ENCODE measurements at places on chromosomes 13 and 19.

GRCh38 chr13:84126671-84127171, 244.4 kb upstream of the SLITRK1 start:
- DNase-seq, result no peak

DNA sequence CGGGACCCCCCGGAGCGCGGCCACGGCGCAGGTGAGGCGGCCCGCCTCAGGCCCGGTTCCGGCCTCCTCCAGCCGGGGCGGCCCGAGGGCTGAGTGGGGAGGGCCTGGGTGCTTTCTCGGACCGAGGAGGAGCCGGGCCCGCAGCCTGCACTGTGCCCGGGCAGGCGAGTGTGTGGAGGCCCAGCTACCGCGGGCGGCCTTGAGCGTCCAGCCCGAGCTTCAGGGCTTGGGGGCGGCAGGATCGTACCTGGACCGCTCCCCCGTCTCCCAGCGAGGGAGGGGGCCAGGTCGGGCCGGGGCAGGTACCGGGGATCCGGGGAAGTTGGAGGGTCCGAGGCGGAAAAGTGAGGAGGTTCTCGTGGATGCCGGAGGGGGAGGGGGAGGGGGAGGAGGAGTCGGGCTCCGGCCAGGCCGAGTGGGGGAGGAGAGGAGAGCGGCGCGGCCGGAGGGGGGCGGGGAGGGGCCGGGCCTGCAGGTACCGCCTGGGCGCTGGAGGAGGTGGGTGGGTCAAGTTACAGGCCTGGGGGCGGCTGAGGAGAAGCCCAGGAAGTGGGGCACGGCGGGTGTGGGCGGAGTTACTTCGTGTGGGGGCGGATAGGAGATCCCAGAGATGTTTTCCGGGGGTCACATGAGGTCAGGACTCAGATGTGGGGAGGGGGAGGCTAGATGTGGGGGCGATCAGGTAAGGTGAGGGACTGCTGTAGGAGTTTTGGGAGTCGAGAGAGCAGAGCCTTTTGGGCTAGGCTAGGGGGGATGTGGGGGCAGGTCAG, 545 bp downstream of the NACC1 start:
- DNase-seq, result no peak

GRCh38 chr19:12482509-12482886, 2.1 kb downstream of the ZNF709 start:
- DNase-seq, result no peak

- no peak for DNase-seq
Measured at GRCh38 chr19:11624069-11624463, 26.8 kb downstream of the ZNF627 start.

- no peak for DNase-seq
Measured at GRCh38 chr19:13206587-13206986, 56.4 kb downstream of the IER2 start.

DNA sequence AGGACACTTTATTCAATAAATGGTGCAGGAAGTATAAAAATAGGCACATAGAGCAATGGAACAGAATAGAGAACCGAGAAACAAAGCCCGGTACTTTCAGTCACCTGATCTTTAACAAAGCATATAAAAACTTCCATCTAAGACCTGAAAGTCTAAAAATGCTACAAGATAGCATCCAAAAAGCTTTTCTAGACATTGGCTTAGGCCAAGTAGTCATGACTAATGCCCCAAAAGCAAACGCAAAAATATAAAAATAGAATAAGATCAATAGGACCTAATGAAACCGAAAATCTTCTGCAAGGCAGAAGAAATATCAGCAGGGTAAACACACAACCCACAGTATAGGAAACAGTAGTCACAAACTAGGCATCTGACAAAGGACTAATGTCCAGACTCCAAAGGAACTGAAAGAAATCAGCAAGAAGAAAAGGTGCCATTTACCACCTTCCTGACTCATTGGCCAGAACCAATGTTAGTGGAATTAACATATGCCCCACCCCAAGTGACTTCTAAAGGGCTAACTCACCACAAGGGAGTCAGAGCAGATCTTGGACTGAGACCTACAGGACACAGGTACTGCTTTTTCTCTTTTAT, 40.8 kb upstream of the CEACAM21 start:
- DNase-seq, result no peak

DNA sequence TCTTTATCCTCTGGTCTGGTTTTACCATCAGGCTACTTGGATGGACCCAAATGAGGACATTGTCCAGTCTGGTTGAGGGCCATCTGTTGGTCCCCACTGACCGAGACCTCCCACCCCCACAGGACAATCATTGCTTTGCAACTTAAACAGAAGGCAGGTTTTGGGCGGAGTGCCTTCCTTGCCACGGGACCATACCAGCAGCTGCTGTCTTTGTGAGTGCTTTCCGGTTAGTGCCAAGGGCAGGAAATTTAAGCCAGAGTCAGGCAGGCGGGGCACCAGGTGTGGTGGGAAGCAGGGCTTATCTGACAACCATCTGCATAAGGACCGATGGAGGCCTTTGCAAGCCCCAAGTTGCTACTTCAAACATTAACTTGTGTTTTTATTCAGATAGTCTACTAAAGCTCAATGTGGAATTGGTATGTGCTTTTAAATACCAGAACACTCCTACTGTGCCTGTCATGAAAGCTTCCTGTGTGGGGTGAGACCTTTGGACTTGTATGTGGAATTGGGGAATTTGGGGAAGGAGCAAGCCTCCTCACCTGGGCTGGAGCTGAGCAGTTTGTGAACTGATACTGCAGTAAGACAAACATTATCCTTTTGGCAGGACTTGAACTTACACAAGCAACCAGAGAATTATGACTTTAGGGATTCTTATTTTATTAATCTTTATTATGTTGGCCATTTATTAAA, 39.3 kb upstream of the UBE2L5 start:
- DNase-seq, result no peak

GRCh38 chr13:29746148-29746677, 104.2 kb downstream of the UBL3 start:
- DNase-seq, result no peak

DNA sequence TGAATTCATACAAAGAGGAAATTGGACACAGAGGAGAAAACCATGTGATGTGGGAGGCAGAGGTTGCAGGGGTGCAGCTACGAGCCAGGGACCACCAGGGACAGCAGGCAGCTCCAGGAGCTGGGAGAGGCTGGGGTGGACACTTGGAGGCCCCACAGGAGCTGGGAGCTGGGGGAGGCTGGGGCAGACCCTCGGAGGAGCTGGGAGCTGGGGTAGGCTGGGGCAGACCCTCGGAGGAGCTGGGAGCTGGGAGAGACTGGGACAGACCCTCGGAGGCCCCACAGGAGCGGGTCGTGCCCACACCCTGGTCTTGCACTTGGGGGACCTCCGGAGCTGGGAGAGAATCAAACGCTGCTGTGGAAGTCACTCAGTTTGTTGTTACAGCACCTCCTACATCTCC, 141.7 kb downstream of the SOX1 start:
- DNase-seq, result no peak

GRCh38 chr13:76707360-76707759, 178.8 kb downstream of the KCTD12 start:
- DNase-seq, result no peak

DNA sequence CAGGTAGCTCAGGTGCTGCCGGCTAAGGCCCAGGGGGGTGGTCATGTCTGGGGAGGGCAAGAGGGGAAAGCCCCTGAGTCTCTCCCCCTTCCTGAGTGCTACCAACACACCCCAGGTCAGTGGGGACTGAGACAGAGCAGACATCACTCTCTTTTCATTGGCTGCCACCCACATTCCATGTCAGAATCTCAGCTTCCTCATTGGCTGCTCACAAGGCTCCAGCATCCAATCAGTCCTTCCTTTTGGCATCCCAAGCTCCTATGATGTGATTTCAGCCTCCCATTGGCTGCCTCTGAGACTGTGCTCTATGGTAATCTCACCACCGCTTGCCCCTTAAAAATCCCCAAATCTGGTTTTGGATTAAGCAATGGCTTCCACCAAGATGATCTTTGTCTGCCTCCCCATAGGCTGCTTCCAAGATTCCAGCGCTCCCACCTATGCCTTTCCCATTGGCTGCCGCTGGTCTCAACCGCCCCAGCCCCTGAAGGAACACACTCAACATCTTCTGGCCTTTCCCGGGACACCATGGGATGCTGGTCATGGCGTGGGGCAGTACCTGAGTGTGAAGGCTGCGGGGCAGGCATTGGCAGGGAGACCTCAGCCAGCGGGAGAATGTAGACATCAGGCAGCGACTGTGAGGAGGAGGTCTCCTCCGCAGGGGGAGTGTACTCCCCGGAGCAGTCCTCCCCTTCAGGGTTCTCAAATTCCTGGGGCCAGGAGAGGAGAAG, 2.0 kb downstream of the LMTK3 start:
- no peak for DNase-seq

- no peak for DNase-seq
Measured at GRCh38 chr13:23450340-23451046, 17.0 kb upstream of the SACS start.

DNA sequence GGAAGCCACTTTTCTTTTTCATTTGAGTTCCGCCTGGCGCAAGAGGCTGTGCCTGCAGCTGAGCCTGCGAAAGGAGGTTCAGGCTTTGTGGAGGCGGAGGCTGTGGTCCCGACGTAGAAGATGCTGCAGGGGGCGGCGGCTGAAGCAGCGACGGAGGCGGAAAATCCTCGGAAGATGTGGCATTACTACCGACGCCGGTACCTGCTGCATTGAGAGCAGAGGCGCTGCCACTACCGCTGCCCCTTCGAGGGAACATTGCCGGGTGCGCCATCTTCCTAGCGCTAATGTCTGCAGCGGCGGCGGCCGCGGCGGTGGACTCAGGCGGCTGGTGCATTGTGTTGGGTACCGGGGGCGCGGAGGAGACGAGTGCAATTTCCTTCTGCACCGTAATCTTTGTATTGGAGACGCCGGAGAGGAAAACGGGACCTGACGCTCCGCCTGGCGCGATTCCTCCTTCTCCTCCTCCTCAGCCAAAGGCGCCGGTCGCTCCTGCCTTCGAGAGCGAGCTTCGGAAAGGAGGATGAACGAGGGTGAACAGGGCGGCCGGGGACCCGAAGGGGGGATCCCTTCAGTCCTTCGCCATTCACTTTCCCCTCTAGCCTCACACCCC, at the start of gene TSC22D1:
TSC22D1 (minus strand) TSS at position 590 of the 610 bp plus-strand sequence; CDS start at position 334, 256 bp downstream.
- DNase-seq, result peak; percentile 49

DNA sequence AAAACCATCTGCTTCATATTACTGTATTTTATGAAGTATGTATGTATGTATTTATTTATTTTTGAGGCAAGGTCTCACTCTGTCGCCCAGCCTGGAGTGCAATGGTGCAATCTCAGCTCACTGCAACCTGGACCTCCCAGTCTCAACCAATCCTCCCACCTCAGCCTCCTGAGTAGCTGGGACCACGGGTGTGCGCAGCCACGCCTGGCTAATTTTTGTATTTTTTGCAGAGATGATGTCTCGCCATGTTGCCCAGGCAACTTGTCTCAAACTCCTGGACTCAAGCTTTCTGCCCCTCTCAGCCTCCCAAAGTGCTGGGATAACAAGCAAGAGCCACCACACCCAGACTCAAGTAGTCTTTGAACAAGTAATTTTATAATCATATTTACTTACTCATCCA, 5.5 kb downstream of the KATNAL1 start:
- DNase-seq, result no peak

DNA sequence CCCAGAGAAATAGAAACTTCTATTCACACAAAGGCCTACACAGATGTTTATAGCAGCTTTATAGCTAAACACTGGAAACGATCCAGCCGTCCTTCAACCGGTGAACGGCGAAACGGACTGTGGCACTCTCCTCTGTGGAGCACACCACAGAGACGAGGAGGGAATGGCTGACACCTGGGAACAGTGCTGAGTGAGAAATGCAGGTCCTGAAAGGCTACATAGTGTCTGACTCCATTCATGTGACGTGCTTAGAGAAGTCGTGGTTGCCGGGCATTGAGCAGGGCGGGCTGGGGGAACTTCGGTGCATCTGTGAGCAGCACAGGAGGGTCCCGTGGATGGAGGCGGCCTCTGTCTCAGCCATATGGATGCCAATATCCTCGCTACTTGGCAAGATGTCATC, 3.1 kb upstream of the GRK1 start:
- DNase-seq, result no peak

DNA sequence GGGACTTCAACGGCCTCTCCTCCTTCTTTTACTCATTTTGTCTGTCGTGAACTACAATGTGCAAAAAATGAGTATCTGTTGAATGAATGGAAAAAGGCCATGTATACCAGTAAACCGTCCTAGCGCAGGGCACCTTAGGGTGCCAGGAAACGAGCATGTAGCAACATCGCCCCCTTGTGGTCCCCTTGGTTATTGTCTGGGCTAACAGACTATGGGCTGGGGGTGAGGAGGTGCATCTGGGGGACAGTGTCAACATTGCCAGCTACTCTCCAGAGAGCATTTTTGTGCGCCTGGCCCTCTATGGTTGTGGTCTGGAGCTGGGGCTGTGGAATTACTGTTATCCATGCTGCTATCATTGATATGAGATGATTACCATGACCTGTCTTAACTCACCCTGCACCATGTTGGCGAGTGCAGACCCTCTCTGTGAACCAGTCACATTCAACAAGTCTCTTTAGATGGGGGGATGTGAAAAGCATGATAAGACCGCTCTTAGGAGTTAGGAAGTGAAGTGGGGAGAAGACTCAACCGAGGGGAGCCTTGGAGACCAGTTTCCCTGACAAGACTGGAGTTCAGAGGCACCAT, 22.8 kb upstream of the SIGLEC11 start:
- DNase-seq, result peak; percentile 73

DNA sequence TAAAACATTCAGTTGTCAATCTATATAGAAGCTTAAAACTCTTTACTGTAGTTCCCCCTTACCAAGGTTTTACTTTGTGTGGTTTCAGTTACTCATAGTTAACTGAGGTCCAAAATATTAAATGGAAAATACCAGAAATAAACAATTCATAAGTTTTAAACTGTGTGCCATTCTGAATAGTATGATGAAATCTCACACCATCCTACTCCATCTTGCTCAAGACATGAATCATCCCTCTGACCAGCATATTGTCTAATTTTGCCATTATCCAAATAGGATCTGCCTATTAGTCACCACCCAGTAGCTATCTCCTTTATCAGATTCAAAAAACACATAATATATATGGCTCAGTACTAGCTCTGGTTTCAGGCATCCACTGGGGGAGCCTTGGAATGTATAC, 22.4 kb downstream of the ZNF571 start:
- DNase-seq, result no peak

GRCh38 chr19:39301021-39301420, 4.8 kb downstream of the IFNL1 start:
- no peak for DNase-seq

DNA sequence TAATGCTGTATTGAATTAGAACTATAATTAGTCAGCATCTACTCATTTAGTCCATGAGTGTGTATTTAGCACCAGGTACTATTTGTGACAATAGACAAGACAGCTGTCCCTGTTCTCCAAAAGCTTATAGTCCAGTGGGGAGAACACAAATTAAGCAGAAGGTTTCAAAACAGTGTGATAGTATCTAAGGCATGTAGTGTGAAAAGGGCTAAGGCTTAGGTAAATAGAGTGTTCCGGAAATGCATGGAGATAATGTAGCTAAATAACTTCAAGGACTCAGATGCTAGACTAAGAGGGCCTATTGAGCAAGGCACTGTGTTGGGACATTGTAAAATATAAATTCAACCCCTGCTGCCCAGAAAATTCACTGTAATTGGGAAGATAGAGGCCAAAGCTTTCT, 144.1 kb upstream of the MIR17HG start:
- no peak for DNase-seq

DNA sequence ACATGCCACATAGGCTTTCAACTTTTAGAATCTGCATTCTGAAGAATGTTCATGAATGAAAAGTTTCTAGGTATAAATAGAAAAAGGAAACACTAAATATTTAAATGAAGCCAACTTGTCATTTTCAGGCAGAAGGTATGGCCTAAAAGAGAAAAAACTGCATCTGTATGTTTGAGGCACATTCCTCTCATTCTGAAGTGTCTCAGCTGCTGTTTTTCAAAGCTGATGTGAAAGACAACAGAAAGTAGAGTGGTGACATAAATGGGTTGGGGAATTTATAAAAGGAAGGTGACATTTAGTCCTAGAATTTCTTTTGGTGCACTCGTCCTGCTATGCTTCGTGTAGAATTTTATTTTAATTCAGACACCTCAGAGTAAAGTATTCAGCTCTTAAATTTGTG, 539.6 kb upstream of the SLITRK5 start:
- no peak for DNase-seq

Measured in stimulated activated CD8-positive, alpha-beta memory T cell treated with anti-CD3 and anti-CD28 coated beads, Interleukin-12 subunit alpha, Interleukin-12 subunit beta, amount 100 ng/mL, for 1 hour (primary cell).